Activated CD4-positive, alpha-beta memory T cell treated with anti-CD3 and anti-CD28 coated beads, Interleukin-2, amount 10 ng/mL, durations not matched to agents 7 days and 5 days (primary cell): ENCODE measurements at places on chromosomes 16 and 17.

GRCh38 chr17:42436391-42436790 lies 13.3 kb upstream of the CAVIN1 start:
- no peak for DNase-seq

GRCh38 chr16:12147681-12148080 lies 171.1 kb downstream of the SNX29 start:
- no peak for DNase-seq

- no peak for DNase-seq
Observed at GRCh38 chr16:72084445-72084844, 9.0 kb downstream of the TXNL4B start.

- DNase-seq, result peak; percentile 38
Observed at GRCh38 chr17:17681744-17682292, 560 bp downstream of the RAI1 start.

DNA sequence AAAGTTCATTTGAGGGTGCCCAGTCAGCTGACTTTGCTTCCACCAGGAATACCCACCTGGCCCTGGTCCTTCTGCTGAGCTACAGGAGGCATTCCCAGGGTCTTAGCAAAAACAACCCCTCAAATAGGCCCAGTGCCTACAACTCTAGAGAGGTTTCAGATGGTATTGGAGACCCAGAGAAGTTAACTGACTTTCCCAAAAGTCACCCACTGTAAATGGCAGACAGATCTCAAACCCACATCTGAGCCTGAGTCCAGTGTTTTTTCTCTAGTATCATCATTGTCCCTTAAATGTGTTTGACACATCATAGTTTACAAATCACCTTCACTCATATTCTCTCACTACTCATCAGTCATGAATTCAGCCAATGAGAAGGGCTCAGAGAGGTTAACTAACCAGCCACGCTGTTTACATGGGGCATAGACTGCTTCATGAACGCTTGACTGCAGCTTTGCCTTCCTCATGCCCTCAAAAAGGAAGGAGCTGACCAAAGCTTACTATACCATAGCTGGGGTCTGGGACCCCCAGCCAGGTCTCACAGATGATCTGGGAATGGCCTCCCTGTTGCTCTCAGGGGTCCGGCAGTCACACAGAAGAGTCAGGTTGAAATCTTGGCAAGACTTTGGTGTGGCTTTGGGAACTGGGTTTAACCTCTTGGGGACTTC lies 3.7 kb downstream of the PHOSPHO1 start:
- no peak for DNase-seq

DNA sequence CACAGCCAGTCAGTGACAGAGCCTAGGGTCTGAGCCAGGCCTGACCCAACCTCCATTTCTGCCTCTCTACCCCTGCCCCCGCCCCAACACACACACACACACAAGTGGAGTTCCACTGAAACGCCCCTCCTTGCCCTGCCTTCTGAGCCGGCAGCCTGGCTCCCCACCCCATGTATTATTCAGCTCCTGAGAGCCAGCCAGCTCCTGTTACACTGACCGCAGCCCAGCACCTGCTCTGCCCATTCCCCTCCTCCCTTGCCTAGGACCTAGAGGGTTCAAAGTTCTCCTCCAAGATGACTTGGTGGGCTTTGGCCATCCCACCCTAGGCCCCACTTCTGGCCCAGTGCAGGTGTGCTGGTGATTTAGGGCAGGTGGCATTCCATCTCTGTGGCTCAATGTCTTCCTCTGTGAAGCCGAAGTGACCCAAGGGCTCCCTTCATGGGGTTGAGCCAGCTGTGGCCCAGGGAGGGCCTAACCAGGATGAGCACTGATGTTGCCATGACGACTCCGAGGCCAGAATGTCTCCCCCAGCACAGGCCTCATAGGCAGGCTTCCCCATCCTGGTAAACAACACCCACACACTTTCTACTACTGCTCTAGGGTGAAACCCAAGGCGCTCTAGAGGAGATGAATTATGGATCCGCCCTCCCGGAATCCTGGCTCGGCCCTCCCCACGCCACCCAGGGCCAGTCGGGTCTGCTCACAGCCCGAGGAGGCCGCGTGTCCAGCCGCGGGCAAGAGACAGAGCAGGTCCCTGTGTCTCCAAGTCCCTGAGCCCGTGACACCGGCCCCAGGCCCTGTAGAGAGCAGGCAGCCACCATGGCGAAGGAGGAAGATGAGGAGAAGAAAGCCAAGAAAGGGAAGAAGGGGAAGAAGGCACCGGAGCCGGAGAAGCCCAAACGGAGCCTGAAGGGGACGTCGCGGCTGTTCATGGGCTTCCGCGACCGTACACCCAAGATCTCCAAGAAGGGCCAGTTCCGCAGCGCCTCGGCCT lies 9.7 kb downstream of the MYO15A start:
- no peak for DNase-seq

GRCh38 chr17:62891659-62892058 lies 74.4 kb upstream of the TANC2 start:
- DNase-seq, result no peak

DNA sequence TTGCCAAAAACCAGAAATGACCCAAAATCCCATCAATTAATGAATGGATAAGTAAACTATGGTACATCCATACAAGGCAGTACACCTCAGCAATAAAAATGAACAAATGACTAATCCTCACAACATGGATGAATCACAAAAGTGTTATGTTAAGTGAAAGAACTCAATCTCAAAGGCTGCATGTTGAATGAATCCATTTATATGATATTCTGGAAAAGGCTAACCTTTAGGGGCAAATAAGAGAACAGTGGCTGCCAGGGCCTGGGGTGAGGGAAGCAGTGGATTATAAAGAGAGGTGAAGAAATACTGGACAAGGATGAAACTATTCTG lies 46.1 kb upstream of the MSI2 start:
- no peak for DNase-seq

GRCh38 chr17:77765292-77765691 lies 193.2 kb upstream of the TNRC6C start:
- DNase-seq, result no peak

GRCh38 chr17:52024300-52024870 lies 134.1 kb downstream of the CA10 start:
- DNase-seq, result no peak

- DNase-seq, result no peak
Observed at GRCh38 chr17:13027246-13027645, 9.4 kb upstream of the ELAC2 start.

DNA sequence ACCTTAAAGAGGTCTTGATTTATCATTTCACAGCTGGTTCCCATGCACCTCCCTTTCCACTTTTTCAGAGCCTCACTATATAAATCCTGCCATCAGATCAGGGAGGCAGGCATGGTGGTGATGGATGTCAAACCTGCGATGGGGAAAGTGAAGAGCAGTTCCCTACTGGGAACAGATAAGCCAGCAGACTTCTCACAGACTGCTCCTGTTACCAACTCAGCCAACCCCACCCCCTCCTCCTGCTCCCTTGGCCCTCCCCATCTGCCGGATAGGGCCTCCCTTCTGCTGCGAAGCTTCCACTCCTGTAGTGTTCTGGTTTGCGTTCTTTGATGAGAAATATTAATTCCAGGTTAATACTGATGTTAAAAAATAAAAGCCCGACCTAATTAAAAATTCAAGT lies 232.1 kb downstream of the STX8 start:
- no peak for DNase-seq

DNA sequence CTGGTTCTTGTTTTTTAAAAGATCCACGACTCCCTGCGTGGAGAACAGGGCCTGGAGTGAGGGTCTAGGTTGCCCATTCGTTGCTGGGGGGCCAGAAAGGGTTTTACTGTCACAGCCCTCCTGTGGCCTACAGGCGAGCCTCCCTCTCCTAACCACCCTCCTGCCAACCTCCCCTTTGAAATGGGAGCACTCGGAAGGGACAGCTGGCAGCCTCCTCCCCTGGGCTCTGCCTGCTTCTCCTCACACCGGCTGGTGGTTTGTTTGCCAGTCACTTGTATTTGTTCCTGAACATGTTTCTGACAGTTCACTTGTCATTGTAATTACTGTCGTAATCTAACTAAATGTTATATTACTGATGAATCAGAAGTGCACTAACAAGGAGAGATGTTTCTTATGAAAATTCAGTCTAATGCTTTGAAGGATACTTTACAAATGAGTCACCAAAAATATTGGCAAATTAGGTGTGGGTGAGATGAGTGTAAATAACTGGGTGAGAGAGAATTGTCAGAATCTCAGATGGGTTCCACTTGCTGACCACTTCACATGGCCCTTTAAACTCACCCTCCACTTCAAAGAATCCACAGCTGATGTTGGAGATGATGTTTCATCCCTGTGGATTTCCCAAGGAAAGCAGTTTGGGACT lies 2.7 kb upstream of the SPPL2C start:
- no peak for DNase-seq

DNA sequence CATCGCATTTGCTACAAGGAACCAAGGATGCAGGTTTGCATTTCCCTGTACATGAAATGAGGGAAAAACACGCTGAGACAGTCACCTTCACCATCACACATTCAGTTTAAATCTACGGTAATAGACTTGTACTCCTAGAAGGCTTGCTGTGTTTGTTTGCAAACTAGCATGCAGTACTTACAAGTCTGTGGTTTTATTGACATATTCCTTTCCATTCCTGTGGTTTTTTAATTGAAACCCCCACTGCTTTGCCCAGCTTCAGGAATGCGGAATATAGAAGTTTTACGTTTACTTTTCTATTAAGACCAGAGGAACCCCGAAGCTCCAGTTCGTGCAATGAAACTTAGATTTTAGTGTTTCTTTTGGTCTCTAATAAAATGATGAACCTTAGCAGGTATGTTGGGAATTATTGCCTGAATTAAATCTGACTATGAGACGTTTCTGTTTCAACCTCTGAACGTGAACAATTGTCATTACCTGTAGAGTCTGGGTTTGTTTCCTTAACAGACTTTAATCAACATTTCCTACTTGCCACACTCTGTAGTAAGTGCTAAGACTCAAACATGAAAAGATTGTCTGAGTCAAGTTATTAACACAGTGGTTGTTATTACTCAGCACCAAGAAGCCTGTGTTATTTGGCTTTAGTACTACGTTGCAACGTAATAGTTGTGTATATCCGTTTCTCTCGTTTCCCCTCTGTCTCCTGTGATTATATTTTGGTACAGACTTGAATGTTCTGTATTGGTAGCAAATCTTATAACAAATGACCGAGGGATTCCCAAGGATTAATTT lies 793.3 kb upstream of the GOT2 start:
- DNase-seq, result no peak

GRCh38 chr16:66250686-66251431 lies 115.6 kb upstream of the CDH5 start:
- no peak for DNase-seq

- DNase-seq, result no peak
Observed at GRCh38 chr17:40279402-40279801, 8.3 kb upstream of the CDC6 start.

GRCh38 chr16:54526916-54527315 lies 240.3 kb upstream of the IRX3 start:
- DNase-seq, result no peak

- no peak for DNase-seq
Observed at GRCh38 chr16:11349599-11350276, 4.5 kb downstream of the RMI2 start.

- DNase-seq, result no peak
Observed at GRCh38 chr16:88282564-88283395, 100.0 kb upstream of the ZNF469 start.

GRCh38 chr17:20920815-20921199 lies 122.0 kb downstream of the USP22 start:
- no peak for DNase-seq

DNA sequence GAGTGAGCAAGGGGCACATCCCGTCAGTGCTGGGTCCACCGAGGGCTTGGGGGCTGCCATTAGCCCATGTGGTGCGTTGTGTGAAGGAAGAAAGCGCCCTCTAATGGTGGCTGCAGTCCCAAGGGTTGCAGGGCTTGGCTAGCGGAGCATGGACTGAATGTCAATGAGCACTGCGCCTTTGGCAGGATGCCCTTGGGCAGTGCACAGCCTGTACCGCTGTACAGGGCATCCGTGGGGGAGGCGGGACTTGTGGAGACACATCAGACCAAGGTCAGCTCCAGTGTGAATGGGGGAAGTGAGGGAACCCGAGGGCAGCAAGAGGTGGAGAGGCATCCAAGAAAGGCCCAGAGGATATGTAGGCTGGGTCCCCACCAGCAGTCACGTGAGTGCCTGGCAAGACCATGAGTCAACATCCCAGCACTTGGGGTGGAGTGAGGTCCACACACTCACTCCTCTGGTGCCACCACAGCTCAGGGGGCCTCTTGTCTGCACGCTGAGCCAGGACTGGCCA lies 75.5 kb upstream of the MED9 start:
- DNase-seq, result no peak

DNA sequence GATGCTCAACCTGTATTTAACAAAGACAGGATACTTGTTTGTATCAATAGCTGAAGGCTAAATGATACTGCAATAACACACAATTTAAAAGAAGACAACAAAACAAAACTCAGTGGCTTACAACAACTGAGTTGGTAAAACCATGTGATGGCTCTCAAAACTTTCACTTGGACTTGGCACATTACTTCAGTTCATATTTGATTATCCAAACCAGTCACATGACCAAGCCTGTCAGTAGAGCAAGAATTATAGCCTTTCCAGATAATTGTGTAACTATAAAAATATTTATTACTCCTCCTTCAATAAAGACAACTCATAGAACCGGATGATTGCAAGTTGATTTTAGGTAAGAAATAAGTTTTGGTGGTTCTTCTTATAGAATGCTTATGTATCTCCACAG lies 56.8 kb downstream of the NQO1 start:
- no peak for DNase-seq
